Caki2 (cell line): ENCODE measurements at places on chromosomes 12 and 14. TPM values are rescaled to one million over a fixed set of nuclear protein-coding genes. Genes with fewer than 3 reads are reported as not detected.

GRCh38 chr12:76919383-76920171 is 40.8 kb upstream of the CSRP2 start:
- DNase-seq, result no peak

- no peak for DNase-seq
Observed at GRCh38 chr12:25054783-25055144, 105.9 kb upstream of the BCAT1 start.

Gene KRT6A
- total RNA-seq, result not detected in 2 replicates

Gene MAGOHB
- total RNA-seq, result 64.4 and 89.6 TPM in 2 replicates

DNA sequence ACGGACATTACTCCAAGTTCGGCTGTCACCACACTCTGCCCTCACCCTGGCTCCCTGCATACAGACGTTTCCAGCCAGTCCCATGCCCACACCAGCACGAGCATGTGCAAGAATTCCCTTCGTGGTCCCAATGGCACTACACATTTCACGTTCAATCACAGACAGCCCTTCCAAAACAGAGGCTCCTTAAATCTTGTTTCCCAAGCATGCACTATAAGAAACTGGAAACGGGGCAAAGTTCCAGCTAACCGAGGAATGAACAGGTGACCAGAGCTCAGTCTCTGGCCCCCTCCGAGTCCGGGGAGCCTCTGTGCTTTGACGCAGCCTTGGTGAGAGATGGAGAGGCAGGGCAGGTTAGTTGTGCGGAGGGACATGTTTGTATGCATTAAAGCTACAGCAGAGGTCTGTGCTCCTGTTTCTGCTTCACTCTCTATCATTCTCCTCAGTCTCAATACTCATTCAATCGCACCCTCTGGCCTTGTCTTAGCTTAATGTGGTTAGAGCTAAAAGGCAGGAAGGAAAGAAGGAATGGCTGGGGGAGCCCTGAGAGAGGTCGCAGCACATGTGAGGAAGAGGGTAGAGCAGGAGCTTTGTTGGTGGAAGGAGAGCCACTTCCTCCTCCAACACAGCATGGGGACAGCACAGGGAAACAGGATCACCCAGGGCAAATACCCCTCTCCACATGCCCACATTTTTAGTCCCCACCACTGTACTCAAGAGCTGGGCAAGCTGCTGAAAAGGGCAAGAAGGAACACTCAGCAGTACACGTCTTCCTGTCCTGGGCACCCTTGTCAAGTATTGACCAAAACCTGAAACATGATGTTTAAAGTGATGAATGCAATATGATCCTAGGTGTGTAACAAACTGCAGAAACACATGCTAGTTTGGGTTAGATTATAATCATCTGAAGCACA is 12.2 kb upstream of the SELPLG start:
- DNase-seq, result no peak

DNA sequence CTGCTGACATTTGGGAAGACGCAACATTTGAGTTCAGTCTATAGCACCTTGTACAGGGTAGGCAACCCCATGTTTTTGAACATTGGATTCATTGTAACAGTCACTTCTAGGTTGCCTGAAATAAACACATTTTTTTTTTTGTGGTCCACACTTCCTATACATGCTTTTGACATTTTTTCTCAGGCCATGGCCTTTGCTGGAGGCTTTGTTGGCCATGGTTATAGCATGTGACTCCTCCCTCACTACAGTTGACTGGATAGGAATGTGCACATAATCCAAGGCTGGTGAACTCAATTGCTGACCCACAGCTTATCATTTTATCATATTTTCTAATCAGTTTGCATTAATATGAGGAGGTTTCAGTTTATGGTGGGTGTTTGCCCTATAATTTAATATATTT is 60.6 kb downstream of the TMEM117 start:
- peak; percentile 54 for DNase-seq

Gene LRRC43
- not detected in 2 replicates for total RNA-seq

Gene HOXC6
- 0.68 TPM in 1 of 2 replicates, not detected in the other for total RNA-seq
